ENCODE measurements at places on chromosomes 1 and 21.

GRCh38 chr1:172638885-172639831, 19.7 kb upstream of the FASLG start:
- peak; percentile 21 for DNase-seq

DNA sequence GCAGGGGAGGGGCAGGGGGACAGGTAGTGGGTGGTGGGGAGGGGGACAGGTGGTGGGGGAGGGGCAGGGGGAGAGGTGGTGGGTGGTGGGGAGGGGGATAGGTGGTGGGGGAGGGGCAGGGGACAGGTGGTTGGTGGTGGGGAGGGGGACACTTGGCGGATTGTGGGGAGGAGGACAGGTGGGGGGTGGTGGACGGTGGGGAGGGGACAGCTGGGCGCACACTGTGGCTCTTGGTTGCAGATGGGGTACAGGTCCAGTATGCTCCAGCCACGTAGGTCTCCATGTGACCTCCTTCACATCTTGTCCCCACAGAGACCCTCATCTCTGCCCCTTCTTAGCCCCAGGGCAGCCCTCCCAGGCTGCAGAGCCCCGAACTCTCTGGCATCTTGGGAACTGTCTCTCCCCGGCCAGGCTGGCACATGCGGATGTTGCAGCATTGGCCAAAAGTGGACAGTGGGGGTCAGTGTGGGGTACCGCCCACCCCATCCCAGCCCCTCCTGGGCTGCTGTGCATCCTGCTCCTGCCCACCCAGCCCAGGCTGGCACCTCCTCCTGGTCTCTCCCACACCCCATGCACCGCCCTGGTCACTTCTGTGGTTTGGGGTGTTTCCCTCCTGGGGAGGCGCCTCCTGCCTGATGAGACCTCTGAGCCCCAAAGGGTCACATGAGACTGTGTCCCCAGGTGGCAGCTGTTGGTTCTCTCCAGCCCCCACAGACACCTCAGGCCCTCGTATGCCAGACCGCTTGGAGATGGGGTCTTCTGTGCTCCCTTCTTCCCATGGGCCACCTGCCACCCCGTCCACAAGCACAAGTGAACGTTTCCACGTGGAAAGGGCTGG, 7.6 kb upstream of the SLC19A1 start:
- no peak for DNase-seq

- no peak for DNase-seq
These were observed 530.2 kb downstream of the PTPRC start for GRCh38 chr1:199168888-199169585.

DNA sequence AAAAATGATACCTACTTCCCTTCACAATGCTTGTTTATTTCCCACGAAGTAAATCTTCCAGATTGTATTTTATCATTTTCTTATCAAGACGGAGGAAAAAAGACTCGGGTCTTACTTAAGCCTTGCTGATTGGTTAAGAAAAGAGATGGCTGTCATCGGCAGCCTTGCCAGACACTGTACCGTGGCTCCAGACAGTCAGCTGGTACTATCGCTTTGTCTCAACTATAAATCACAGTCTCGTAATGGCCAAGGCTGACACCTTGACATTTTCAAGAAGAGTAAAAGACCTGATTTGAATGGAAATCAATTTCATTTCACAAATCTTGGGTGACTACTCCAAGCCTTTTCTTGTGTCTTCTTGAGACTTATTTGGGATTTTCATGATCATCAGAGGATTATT, 868.0 kb downstream of the USP25 start:
- no peak for DNase-seq

GRCh38 chr1:60916906-60917305, 165.5 kb upstream of the NFIA start:
- no peak for DNase-seq
